ENCODE measurements at places on chromosomes 11 and 22.

DNA sequence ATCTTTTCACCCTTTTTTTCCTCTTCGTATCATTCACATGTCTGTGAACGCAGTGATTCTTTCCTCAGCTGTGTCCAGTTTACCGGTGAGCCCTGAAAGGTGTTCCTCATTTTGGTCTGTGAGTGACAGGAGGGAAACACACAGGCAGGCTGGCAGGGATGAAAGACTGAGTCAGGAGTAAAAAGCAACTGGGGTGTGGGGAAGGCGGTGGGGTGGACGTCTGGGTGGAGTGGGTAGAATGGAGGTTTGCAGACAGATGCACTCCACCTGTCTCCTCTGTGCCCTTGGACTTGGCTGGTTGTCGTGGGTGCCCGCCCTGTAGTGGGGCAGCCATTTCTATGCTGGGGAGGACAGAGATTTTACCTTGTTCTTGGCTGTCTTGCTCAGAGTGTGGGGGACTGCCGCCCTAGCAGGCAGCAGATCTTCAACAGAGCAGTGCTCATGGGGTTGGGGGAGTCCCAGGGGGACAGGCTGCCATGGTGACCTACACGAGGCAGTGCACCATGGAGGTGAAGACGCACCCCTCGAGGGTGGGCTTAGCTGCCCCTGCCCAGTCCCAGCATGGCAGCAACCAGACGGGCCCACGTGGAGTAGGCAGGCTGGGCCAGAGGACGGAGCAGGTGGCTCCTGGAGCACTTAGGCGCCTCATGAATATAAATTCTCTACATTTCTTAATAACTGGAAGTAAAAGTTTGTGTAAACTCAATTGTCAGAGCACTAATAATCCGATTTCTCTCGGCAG is 603.7 kb downstream of the TBC1D22A start:
- no peak for DNase-seq

- no peak for DNase-seq
Measured at GRCh38 chr22:49871482-49871881, 17.8 kb downstream of the ZBED4 start.

- DNase-seq: no peak
Measured at GRCh38 chr11:5626196-5626595, 1.4 kb downstream of the TRIM34 start.

DNA sequence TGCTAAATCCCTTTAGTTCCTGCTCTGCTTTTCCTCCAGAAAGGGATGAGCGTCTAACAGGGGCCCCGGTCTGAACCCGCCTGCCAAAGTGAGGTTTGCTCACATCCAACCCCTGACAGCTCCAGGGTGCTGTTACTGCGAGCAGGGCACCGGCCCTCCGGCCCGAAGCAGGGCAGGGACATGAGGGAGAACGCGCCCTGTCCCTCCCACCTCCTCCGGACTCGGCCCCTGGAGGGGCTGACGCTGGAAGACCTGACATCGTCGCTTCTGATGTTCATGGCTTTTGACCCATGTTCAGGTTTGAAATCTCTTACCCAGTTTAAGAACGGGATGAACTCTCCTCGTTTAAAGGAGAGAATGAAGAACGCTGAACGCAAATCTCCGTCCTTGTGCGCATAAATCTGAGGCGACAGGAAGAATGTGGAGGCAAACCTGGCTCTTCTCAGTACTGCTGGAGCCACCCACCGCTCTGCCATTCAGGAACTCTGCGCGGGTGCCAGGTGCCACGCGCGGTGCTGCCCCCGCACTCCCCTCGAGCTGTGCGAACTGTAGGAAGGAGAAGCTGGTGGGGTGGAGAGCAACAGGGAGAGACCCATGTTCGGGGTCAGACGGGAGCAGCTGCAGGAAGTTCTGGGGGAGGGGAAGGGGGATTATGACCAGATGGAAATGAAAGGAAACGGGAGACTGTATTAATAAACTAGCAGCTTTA is 826 bp upstream of the EEF1G start:
- DNase-seq: no peak

Data from A172 (cell line).